ENCODE measurements at places on chromosomes 7 and 10. TPM values are rescaled to one million over a fixed set of nuclear protein-coding genes. Genes with fewer than 3 reads are reported as not detected.
A peak's percentile ranks its signal among the peaks of the same experiment; 100 is the strongest.

Gene PNLIPRP2
- not detected for total RNA-seq

Gene DOCK4
- 28.5 TPM for total RNA-seq

Gene MBL2
- not detected for total RNA-seq

Gene C10orf62
- total RNA-seq: not detected

Gene PGAM2
- total RNA-seq: 0.81 TPM

Gene PRKAR2B
- total RNA-seq: 20.2 TPM

Gene CTBP2
- 31.2 TPM for total RNA-seq

Gene CABCOCO1
- total RNA-seq: 3.1 TPM

Gene TAS2R3
- 1.8 TPM for total RNA-seq

Gene PAX4
- total RNA-seq: not detected

Gene MYO3A
- total RNA-seq: not detected

GRCh38 chr10:48519481-48520183 lies 85.2 kb downstream of the ARHGAP22 start:
- peak; percentile 50 for DNase-seq
- H3K36me3 ChIP-seq: no peaks in the 10 kb centered on the region
- H3K27ac ChIP-seq: no peak overlapping the region
- H3K4me1 ChIP-seq: peaks cover 15% of the 10 kb centered on the region

DNA sequence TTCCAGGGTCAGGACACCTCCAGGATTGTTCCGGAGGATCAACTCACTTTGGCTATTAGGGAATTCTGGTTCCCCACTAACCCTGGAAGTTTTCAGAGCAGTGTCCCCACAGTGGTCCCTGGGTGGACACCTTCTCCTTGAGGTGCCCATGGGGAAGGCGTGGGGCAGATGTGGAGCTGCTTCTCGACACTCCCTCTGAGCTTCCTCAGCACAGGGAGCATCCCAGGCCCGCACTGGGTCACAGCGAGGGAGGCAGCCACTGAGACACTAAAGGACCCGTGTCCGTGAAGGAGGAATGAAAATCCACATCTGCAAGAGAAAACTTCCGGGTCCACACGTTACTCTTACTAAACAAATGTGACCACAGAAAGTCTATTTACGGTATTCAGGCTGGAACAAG lies 48.2 kb upstream of the MNX1 start:
- no peaks in the 10 kb centered on the region for H3K36me3 ChIP-seq
- H3K4me3 ChIP-seq: no peak overlapping the region
- H3K4me1 ChIP-seq: no peaks in the 10 kb centered on the region
- DNase-seq: no peak
- H3K27me3 ChIP-seq: peaks cover 24% of the 10 kb centered on the region

GRCh38 chr7:124188576-124188975 lies 155.7 kb upstream of the TMEM229A start:
- H3K4me3 ChIP-seq: no peak overlapping the region
- DNase-seq: no peak
- H3K4me1 ChIP-seq: no peaks in the 10 kb centered on the region
- no peak overlapping the region for H3K27ac ChIP-seq

GRCh38 chr10:12766223-12766622 lies 235.3 kb downstream of the CCDC3 start:
- H3K4me3 ChIP-seq: no peak overlapping the region
- no peaks in the 10 kb centered on the region for H3K4me1 ChIP-seq
- H3K36me3 ChIP-seq: no peaks in the 10 kb centered on the region
- no peaks in the 10 kb centered on the region for H3K27me3 ChIP-seq
- no peak for DNase-seq

- H3K4me3 ChIP-seq: no peak overlapping the region
- peaks cover 4% of the 10 kb centered on the region for H3K4me1 ChIP-seq
- H3K36me3 ChIP-seq: no peaks in the 10 kb centered on the region
These were observed 10.2 kb downstream of the ZC3HAV1 start for GRCh38 chr7:139099172-139099947.

- DNase-seq: no peak
- H3K4me3 ChIP-seq: no peak overlapping the region
- no peaks in the 10 kb centered on the region for H3K36me3 ChIP-seq
- H3K27me3 ChIP-seq: no peaks in the 10 kb centered on the region
- H3K4me1 ChIP-seq: no peaks in the 10 kb centered on the region
These were observed 1.3 kb upstream of the C10orf67 start for GRCh38 chr10:23345861-23346260.

DNA sequence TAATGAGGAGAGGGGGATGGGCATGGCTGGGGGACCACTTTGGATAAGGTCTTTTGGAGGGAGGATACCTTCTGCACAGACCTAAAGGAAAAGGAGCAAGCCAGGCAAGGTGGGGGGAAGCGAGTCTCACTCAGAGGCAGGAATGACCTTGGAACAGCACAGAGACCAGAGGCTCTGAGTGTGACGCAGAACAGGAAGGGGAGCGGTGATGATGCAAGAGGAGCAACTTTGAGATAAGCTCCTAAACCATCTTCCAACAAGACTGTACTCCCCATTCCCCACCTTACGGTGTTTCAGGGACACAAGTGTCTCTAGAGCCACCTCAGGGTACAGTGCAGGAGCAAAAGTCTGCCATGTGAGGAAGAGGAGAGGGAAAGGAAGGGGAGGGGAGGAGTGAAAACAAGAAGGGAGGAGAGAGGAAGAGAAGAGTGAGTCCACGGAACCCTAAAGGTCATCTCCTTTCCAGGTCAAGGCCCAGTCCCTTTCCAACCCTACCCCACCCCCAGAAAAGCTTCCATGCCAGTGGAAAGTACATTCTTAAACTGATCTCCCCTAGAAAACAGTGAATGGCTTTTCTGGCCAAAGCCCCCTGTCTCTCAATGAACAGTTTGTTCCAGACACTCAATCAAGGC lies 54.1 kb downstream of the JAZF1 start:
- peak overlapping the region; percentile 82 for H3K27ac ChIP-seq
- no peaks in the 10 kb centered on the region for H3K27me3 ChIP-seq
- DNase-seq: no peak
- peaks cover 71% of the 10 kb centered on the region for H3K4me1 ChIP-seq

DNA sequence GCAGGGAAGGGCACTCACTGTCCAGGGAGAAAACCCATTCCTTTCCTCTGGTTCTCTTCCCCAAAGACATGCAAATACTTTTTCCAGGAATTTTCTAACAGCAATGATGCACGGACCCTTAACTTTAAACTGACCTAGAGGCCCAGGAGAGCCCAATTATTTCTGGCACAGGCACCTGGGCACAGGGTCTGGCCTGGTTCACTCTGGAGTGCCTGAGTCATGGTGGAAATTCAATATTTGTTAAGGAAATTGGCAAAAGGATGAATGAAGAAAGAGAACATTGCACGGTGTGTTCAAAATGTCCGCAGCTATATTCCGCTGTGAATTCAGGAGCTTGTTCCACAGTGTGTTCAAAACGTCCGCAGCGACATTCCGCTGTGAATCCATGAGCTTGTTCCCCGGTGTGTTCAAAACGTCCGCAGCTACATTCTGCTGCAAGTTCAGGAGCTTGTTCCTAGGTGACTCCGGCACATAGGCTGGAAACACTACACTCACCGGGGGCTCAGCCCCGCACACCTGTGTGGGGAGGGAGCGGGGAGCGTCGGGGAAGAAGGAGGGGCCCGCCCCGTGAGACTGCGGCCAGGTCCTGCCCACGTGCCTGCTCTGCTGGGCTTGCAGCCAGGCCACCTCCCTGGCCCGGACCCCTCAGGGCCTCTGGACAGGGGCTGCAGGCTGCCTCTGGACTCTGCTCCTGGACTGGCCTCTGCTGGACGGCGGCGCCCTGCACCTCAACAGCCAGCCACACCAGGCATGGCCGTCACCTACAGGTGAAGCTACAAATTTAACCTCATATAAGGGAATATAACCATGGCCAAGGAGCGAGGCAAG lies 72.0 kb upstream of the FAM20C start:
- DNase-seq: no peak
- no peaks in the 10 kb centered on the region for H3K4me1 ChIP-seq
- no peaks in the 10 kb centered on the region for H3K36me3 ChIP-seq
- H3K27me3 ChIP-seq: no peaks in the 10 kb centered on the region
- H3K4me3 ChIP-seq: no peak overlapping the region

DNA sequence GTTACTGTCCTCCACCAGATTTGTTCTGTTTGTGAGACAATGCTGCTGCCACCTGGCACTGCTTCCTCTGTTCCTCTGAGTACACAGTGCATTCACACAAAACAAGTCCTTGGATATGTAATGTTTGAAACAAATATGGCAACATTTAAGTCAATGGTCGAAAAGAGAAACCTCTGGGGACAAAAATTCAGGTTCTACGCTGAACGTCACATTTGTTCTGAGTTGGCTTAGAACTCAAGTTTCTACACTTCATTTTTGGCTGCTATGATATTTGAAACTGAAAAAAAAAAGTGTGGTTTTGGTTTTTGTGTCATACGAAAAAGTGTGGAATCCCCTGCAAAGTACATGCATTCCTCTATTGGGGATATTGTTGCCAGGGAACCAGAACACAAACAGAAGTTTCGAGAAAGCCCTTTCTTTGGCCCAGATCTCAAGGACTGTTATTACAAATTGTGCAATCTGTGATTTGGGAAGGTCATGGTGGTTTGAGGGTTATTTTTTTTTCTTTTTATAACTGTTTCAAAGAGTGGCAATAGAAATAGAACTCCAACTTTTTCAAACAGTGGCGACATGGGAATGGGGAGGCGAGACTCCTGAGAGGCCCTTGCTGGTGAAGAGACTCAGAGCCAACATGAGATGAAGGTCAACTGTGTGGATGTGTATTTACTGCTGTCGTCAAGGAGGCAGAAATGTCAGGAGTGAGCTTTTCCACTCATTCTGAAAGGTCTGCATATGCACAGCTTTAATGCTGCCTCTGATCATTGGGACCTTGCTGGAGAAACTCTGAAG lies 127.5 kb downstream of the CUBN start:
- H3K4me1 ChIP-seq: peaks cover 7% of the 10 kb centered on the region
- H3K4me3 ChIP-seq: no peak overlapping the region
- H3K36me3 ChIP-seq: no peaks in the 10 kb centered on the region
- DNase-seq: no peak
- H3K27me3 ChIP-seq: no peaks in the 10 kb centered on the region

DNA sequence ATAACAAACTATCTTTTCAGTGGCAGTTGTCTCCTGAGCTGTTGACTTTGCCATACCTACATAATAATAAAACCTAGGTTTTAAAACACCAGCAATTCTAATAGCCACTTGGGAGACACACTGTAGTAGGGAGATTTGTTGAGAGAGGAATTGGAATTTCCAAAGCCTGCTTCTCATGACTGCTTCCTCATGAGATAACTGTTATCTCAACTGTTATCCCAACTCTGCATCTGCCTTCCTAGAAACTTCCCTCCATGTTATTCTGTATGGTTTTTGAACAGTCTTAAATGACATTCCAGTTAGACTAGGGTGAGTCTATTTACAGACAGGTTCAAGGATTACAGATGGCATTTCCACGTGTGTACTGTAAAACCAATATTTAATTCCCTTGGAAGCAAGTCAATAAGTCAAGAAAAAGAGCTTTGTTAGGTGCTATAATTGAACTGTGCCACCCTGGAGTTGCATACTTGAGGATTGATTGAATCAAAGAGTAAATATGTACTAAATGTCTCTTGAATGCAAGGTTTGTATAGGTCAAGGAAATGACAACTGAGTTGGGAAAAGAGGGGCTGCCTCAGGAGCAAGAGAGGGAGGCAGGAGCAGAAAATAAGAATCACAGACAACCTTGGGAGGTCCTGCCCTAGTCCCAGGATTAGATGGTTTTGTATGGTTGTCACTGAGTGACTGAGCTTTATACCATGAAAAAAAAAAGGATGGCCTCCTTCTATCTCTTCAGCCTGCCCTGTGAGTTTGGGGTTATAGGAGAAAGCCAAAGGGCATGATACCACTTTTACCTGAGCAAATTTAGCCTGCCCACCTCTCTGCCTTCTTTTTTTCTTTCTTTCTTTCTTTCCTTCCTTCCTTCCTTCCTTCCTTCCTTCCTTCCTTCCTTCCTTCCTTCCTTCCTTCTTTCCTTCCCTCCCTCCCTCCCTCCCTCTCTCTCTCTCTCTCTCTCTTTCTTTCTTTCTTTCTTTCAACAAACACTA lies 9.9 kb upstream of the TM9SF3 start:
- H3K27me3 ChIP-seq: no peaks in the 10 kb centered on the region
- DNase-seq: no peak
- no peak overlapping the region for H3K4me3 ChIP-seq
- no peak overlapping the region for H3K27ac ChIP-seq
- H3K4me1 ChIP-seq: no peaks in the 10 kb centered on the region
- H3K36me3 ChIP-seq: no peaks in the 10 kb centered on the region

DNA sequence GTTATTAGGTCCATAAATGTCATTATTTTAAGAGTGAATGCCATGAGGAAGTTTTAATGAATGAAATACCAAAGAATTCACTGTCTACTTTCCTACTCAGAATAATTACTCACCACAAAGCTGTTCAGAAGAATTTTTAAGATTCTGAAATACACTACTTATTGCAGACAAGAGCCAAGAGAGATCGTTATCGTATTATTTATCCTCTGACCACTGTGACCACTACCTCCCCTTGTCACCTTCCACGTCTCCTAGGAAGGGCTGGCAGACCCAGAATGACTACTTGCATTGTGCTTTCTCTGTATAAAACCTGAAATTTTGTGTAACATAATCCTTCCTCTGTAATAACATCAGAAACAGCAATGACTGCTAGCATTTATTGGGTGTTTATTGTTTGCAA lies 81.9 kb downstream of the ABCB5 start:
- no peak overlapping the region for H3K4me3 ChIP-seq
- no peaks in the 10 kb centered on the region for H3K4me1 ChIP-seq
- DNase-seq: no peak
- no peak overlapping the region for H3K27ac ChIP-seq

DNA sequence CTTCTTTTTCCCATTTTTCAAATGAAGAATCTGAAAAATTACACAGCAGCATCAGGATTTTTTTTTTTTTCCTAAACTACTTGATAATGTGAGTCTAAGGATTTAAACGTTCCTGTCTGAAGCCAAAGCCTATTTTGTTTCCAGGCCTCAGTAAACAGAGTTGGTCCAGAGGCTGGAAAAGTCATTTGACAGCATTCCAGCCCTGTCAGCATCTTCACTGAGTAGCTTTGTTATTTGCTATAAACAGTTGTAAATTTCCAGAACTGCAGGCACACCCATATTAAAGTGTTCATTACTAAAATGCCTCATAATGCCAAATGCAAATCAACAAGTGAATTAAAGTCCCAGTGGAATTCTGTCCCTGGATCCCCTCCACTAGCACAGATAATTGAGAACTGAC lies 35.5 kb upstream of the KMT2E start:
- no peaks in the 10 kb centered on the region for H3K36me3 ChIP-seq
- DNase-seq: no peak
- H3K4me1 ChIP-seq: no peaks in the 10 kb centered on the region
- peak overlapping the region; percentile 60 for H3K27ac ChIP-seq

- H3K36me3 ChIP-seq: no peaks in the 10 kb centered on the region
- peaks cover 43% of the 10 kb centered on the region for H3K27me3 ChIP-seq
- H3K27ac ChIP-seq: no peak overlapping the region
- H3K4me3 ChIP-seq: no peak overlapping the region
- H3K4me1 ChIP-seq: peaks cover 25% of the 10 kb centered on the region
These were observed 1.9 kb downstream of the PSD start for GRCh38 chr10:102416695-102417094.

- no peaks in the 10 kb centered on the region for H3K4me1 ChIP-seq
- no peaks in the 10 kb centered on the region for H3K27me3 ChIP-seq
- no peak overlapping the region for H3K4me3 ChIP-seq
- no peak for DNase-seq
- H3K27ac ChIP-seq: no peak overlapping the region
- H3K36me3 ChIP-seq: no peaks in the 10 kb centered on the region
These were observed 24.4 kb upstream of the AKR1B1 start for GRCh38 chr7:134483296-134483695.

Measured in sigmoid colon (tissue), 7 donors.